Jurkat, Clone E6-1 (cell line): ENCODE measurements at places on chromosomes 1 and 21.

DNA sequence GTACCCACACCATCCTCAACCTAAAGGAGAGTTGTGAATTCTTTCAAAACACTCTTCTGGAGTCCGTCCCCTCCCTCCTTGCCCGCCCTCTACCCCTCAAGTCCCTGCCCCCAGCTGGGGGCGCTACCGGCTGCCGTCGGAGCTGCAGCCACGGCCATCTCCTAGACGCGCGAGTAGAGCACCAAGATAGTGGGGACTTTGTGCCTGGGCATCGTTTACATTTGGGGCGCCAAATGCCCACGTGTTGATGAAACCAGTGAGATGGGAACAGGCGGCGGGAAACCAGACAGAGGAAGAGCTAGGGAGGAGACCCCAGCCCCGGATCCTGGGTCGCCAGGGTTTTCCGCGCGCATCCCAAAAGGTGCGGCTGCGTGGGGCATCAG is 638 bp upstream of the OLIG2 start:
- DNase-seq: no peak

DNA sequence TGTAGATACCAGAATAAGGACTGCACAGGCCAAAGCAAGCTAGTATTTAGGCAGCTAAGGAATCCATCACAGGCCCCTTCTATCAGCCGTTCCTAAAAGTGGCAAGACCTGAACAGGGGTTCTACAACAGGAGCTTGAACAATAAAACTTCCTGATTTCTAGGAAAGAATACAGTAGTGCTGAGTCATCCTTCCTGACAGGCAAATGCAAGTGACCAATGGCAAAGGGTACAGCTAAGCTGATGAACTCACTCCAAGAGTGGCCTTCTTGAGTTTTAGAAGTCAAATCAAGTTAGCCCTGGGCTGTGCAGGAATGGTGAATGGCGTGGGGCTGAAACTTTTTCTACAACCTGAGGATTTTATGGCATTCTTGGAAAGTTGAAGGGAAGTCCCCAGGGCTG is 112.9 kb downstream of the GREM2 start:
- DNase-seq: no peak

DNA sequence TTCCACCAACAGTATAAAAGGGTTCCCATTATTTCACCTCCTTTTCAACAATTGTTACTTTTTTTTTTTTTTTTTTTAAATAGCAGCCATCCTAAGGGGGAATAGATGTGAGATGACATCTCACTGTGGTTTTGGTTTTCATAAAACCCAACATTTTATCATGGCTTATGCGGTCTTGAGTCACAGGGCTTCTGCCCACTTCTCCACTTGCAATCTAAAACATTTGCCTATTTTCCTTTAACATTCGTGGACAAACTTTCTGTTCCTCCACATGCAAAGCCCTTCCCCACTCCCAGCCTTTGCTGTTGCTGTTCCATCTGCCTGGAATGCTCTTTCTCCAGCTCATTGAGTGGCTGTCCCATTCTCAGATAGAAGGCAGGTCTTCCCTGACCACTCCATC is 239.7 kb upstream of the KCNK2 start:
- no peak for DNase-seq

DNA sequence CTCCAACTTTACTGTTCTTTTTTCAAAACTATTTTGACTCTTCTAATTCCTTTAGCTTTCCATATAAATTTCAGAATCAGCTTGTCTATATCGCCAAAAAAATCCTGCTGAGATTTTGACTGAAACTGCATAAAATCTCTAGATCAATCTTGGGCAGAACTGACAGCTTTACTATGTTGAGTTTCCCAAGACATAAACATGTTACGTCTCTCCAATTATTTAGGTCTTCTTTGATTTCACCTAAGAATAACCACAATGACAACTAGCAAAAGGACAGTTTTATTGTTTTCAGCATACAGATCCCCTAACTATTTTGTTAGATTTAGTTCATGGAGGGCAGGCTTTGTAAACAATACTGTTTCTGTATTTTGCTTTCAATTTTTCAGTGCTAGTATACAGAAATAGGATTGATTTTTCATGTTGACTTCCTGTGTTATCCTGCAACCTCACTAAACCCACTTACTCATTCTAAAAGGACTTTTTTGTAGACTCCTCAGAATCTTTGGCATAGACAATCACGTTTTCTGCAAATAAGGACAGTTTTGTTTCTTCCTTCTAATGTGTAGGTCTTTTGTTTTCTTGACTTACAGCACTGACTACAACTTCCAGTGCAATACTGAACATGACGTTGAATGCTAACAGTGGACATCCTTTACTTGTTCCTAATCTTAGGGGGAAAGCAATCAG is 63.4 kb downstream of the NPHP4 start:
- DNase-seq: no peak

DNA sequence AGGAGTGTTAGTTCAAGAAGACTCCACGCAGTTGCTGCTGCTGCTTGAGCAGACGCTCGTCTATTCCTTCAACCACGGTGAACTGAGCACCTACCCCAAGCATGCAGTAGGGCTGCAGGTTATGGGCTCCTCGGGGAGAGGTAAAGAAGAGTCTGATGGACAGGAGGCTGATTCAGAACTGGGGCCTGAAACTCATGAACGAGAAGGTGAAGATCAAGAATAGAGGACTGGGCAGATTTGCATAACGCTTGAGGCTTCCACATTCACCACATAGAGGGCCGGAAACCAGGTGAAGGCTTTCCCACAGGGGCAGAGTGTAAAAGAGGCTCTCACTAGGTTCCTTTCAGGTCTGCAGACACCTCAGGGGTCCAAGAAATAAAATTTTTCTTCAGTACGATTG is 9.1 kb downstream of the ABCA4 start:
- DNase-seq: no peak

DNA sequence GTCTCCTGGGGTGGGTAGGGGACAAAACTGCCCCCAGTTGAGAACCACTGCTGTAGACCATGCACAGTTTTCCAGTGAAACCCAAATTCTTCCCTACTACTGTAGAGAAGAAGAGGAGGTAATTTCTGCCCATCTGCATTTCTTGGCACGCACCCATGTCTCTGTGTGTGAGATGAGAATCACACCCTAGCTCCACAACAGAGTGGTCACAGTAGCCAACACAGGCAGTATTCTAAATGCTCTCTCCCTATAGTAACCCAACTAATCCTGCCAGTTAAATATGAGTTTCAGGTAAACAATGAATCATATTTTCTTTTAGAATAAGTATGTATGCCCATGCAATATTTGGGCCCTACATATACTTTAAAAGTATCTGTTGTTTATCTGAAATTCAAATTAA is 1.2 kb upstream of the CAPN2 start:
- DNase-seq: no peak

DNA sequence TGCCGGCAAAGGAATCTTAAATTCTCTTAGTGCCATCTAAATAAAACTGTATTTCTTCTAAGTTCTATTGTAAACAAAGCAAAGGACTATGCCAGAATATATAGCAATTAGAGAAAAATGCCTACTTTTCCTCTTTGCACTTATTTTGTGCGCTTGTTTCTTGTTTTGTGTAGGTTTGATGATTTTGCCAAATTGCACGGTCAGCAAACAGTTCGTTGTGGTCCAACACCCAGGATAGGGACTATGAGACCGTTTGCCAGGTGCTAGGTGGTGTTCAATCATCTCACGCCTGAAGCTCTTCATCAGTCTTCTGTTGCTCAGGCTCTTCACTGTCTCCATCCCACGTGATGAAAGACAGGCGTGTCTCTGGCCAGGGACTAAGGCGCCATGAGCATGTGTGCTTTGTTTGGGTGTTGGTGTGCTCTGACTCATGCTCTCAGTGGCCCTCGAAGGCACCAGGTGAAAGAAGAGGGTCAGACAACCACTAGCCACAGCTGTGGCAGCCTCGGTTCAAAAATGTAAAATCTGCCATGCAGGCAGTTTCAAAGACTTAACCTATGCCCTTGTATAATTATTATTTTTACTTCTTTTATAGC is 36.9 kb upstream of the KCNE1 start:
- no peak for DNase-seq

GRCh38 chr1:36224537-36225282 is 467 bp downstream of the THRAP3 start:
- no peak for DNase-seq

DNA sequence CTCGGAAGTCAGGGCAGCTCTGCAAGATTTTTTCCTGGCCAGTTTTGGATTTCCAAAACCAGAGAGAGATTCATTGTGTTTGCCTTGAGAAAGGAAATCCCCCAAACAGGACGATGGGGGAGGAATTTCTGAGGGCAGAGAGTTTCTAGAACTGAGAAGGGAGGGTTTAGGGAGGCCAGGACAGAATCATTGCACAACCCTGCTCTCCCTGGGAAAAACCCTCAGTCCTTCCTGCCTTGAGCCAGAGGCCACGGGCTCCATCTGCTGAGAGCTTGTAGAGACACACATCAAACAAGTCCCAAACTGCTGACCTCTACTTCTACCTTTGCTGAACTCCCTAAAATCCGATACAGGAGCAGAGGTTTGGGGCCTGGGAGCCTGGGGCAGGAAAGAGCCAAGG is 99.7 kb downstream of the NMNAT2 start:
- no peak for DNase-seq

DNA sequence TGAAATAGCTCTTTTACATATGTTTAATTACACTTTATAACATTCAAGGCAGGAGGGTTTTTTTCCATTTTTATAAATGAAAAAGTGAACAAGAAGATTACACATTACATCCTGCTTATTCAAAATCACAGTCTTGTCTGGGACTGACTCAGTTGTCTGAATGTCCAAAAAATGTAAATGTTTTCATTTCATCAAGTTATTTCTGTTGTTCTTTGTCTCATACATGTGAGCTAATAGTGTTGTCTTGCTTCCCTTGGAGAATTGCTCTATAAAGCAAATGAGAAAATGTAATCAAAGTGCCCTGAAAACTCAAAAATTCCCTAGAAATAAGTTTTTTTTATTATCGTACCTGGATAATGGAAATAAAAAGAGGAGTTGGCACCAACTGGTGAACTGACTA is 242.9 kb downstream of the GRIK1 start:
- no peak for DNase-seq

DNA sequence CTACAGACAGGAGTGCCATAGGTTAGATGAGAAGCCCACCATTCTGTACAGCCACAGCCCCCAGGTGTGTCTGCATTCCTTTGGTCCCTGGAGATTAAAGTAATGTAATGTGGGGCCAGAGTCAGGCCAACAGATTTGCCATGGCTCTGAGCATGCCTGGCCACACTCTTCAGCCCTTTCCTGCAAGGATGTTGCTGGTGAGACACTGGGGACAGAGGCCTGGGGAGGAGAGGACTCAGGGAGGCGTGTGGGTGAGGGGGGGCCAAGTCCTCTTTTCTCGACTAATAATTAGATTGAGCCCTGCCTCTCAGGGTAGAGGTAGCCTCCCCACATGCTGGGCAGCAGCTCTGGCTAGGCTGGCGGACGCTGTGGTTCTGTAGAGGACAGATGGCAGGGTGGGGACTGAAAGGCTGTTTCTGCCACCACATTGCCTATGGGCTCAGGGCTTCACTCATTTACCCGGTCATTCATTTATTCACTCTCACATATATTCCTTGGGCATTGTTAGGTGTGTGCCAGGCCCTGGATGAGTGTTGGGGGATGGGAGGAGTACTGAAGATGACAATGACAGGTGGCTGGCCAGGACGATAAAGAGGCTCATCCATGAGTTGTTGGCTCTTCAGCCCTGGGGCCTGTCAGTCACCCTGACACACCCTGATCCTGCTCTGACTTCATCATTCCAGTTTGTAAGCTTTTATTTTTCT is 7.1 kb upstream of the PRCC start:
- no peak for DNase-seq

DNA sequence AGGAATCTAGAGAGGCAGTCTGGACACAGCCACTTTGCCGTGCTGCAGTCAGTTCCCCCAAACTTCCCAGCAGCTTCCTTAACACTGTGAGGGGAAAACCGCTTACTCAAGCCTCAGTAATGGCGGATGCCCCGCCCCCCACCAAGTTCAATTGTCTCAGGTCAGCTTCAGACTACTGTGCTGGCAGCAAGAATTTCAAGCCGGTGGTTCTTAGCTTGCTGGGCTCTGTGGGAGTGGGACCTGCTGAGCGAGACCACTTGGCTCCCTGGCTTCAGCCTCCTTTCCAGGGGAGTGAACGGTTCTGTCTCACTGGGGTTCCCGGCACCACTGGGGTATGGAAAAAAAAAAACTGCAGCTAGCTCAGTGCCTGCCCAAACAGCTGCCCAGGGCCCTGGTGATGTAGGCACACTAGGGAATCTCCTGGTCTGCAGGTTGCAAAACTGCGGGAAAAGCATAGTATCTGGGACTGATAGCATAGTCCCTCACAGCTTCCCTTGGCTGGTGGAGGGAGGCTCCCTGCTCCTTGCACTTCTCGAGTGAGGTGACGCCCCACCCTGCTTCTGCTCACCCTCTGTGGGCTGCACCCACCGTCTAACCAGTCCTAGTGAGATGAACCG is 23.7 kb upstream of the HFM1 start:
- DNase-seq: no peak

GRCh38 chr21:34521561-34521960 is 9.6 kb upstream of the KCNE1 start:
- DNase-seq: no peak

DNA sequence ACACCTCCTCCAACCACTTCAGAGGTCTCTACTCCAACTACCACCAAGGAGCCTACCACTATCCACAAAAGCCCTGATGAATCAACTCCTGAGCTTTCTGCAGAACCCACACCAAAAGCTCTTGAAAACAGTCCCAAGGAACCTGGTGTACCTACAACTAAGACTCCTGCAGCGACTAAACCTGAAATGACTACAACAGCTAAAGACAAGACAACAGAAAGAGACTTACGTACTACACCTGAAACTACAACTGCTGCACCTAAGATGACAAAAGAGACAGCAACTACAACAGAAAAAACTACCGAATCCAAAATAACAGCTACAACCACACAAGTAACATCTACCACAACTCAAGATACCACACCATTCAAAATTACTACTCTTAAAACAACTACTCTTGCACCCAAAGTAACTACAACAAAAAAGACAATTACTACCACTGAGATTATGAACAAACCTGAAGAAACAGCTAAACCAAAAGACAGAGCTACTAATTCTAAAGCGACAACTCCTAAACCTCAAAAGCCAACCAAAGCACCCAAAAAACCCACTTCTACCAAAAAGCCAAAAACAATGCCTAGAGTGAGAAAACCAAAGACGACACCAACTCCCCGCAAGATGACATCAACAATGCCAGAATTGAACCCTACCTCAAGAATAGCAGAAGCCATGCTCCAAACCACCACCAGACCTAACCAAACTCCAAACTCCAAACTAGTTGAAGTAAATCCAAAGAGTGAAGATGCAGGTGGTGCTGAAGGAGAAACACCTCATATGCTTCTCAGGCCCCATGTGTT is 66.6 kb downstream of the TPR start:
- DNase-seq: peak; percentile 68

- DNase-seq: no peak
Observed at GRCh38 chr1:188991221-188991930, 1486.3 kb downstream of the BRINP3 start.

GRCh38 chr1:17731460-17731859 is 23.7 kb upstream of the ACTL8 start:
- no peak for DNase-seq

DNA sequence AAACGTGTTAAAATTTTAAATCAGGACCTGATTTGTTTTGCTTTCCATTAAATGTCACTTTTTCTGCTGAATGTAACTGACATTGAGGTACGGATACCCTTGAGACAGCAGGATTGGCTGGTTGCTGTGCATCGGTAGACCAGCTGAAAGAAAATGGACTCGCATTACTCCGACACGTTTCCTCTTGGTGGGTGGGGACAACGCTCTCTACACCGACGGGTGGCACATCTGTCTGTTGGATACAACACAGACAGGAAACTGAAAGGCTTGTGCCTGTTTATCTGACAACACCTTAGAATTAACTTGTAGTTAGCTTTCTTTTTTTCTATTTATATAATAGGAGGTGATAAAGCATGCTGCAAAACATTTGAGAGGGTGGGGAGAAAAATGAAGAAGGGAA is 19.4 kb downstream of the PRPF38A start:
- peak; percentile 92 for DNase-seq

GRCh38 chr1:10701145-10701544 is 95.3 kb downstream of the CASZ1 start:
- no peak for DNase-seq
